ENCODE measurements at places on chromosomes 4 and X.

GRCh38 chr4:165301833-165302232 lies 25.6 kb upstream of the MSMO1 start:
- no peak for DNase-seq

- DNase-seq, result no peak
Observed at GRCh38 chrX:67582436-67582835, 38.6 kb downstream of the AR start.

GRCh38 chrX:133185938-133186337 lies 32.2 kb downstream of the TFDP3 start:
- no peak for DNase-seq

GRCh38 chr4:142318280-142318679 lies 527.8 kb downstream of the INPP4B start:
- DNase-seq, result no peak

DNA sequence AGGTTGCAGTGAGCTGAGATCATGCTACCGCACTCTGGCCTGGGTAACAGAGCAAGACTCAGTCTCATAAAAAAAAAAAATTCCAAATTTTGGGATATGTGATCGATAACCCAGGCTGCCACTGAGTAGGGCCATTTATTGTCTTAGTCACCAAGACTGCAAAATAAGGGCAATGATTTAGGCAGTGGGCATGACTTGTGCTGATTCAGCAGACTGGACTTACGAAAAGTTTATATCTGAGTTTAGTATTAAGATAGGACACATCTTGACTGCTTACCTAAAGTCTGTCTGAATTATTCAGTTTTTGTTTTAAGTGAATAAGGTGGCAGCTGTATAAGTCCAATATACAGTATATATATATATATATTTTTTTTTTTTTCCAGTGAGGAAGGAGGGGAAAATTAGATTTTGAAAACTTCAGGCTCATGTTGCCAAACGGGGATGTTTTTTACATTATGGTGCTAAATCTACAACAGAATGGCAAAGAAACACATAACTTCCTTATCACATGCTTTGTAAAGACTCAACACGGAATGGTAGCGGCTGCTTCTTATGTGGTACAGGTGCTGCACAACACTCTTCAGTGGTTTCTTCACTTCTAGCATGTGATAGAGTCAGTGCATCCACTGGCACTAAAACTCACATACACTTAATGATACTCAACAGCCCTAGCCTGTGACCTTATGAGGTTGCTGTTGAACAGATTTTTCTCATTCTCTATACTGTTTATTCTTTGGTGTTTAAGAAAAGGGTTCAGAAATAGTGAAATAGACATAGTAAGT lies 6.5 kb downstream of the TEX13D start:
- DNase-seq, result no peak

DNA sequence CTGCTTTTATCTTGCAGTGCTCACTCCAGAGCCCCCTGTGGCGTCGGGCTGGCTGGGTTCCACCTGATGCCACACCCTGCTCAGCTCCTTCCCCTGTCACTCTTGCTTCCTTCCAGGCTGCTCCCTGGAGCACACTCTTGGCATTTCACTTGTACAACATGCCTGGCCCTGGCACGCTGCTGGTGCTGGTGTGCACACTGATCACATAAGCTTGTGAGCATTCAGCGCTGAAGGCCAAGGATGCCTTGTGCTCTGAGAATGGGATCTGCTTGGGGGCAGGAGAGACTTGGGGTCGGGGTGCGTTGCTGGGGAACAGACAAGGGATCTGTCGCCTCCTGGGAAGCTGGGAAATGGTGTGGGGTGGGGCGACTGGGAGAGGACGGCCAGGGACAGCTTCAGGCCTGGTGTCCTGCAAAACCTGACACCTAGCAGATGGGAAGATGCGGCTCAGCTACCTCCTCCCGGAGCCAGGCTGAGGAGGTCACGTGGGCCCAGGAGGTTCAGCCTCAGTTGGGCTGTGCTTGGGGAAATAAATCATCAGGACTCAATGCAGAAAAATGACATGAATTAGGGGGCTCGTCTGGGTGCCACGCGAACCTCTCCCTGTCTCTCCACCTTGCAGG lies 108.5 kb downstream of the PHKA2 start:
- DNase-seq, result no peak

GRCh38 chr4:7772711-7773385 lies 166.8 kb downstream of the AFAP1 start:
- no peak for DNase-seq

GRCh38 chrX:153609917-153610835 lies 11.2 kb upstream of the CCNQ start:
- DNase-seq, result peak; percentile 62

DNA sequence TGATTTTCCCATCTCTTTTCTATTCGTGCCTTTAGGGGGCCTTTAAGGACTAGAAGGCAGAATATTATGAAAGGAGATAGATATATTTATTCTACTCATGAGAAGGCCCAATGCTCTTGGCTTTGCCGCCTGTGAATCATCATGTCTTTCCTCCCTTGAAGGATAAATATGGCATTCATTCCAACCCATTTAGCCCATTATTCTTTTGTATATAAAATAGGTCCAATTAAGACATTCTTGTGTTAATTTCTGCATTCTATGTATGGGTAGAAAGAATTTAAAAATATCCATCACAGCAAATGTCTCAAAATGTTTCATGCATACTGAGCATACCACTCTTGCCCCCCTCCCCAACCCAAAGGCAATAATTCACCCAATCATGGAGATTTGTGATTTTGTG lies 115.1 kb downstream of the AFF2 start:
- no peak for DNase-seq
